PC-3 (cell line): ENCODE measurements at places on chromosomes 2 and 18. TPM values are rescaled to one million over a fixed set of nuclear protein-coding genes. Genes with fewer than 3 reads are reported as not detected.

Gene FARP2
- total RNA-seq, result 24.5 and 29.9 TPM in 2 replicates

Gene TUBA3D
- not detected in 2 replicates for total RNA-seq

Gene TMEM169
- not detected in 2 replicates for total RNA-seq

Gene SLC38A11
- 0.36 TPM in 1 of 2 replicates, not detected in the other for total RNA-seq

Gene RIT2
- total RNA-seq, result not detected in 2 replicates

Gene CYBRD1
- total RNA-seq, result 0.87 and 1.7 TPM in 2 replicates

Gene KIAA2012
- total RNA-seq, result not detected in 2 replicates

Gene CIDEA
- total RNA-seq, result not detected in 2 replicates

Gene TGFBRAP1
- 26.5 and 27.3 TPM in 2 replicates for total RNA-seq

Gene EMILIN2
- 17.1 and 24.5 TPM in 2 replicates for total RNA-seq

Gene LYPD6B
- total RNA-seq, result 1.9 and 2.0 TPM in 2 replicates

Gene CDH7
- 6.1 and 7.3 TPM in 2 replicates for total RNA-seq

Gene SIGLEC15
- 2.0 and 4.8 TPM in 2 replicates for total RNA-seq

Gene ALLC
- total RNA-seq, result not detected in 2 replicates

Gene KCNS3
- total RNA-seq, result 5.8 and 7.9 TPM in 2 replicates

Gene TMEM198
- total RNA-seq, result 1.1 and 5.2 TPM in 2 replicates

Gene ST6GAL2
- 11.4 and 12.6 TPM in 2 replicates for total RNA-seq

Gene HNMT
- total RNA-seq, result 6.9 and 7.1 TPM in 2 replicates

Gene BUB1
- total RNA-seq, result 80.1 and 89.8 TPM in 2 replicates

Gene GKN1
- total RNA-seq, result not detected in 2 replicates

Gene ZFP36L2
- total RNA-seq, result 14.8 and 26.0 TPM in 2 replicates
